KG1 (cell line): ENCODE measurements at places on chromosomes 12 and 14.

- no peak for DNase-seq
Measured at GRCh38 chr12:14849661-14850060, 6.3 kb upstream of the ART4 start.

GRCh38 chr12:113875691-113876090, 90.4 kb downstream of the RBM19 start:
- DNase-seq = no peak

DNA sequence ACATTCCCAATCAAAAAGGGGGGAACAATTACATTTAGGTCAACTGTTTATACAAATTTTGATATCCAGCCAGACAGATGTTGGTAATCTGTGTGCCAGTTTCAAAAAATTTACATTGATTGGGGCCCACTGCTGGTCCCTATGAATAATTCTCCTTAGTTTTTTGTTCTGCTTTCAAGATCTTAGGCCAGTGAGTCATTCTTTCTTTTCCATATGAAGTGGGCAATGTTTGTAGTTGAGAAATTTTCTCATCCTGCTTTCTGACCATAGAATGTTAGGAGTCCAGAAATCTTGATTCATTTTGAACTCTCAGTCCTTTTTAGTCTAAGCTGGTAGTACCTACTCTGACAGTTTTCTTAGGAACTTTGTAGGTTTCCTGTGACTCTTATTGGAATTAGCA, 244.3 kb downstream of the DIO2 start:
- DNase-seq = no peak

- no peak for DNase-seq
Measured at GRCh38 chr14:99749763-99750715, 43.2 kb upstream of the EML1 start.

- DNase-seq = no peak
Measured at GRCh38 chr14:39875028-39875427, 442.8 kb upstream of the FBXO33 start.
